ENCODE measurements at places on chromosomes 3 and 15. TPM values are rescaled to one million over a fixed set of nuclear protein-coding genes. Genes with fewer than 3 reads are reported as not detected.

GRCh38 chr3:189863031-189863430 lies 231.8 kb downstream of the TP63 start:
- H3K27ac ChIP-seq = no peak overlapping the region
- H3K4me3 ChIP-seq = no peak overlapping the region
- no peak for DNase-seq
- H3K27me3 ChIP-seq = no peaks in the 10 kb centered on the region
- H3K4me1 ChIP-seq = no peaks in the 10 kb centered on the region

GRCh38 chr3:108208831-108209230 lies 13.4 kb downstream of the IFT57 start:
- H3K36me3 ChIP-seq = no peaks in the 10 kb centered on the region
- no peaks in the 10 kb centered on the region for H3K4me1 ChIP-seq
- H3K4me3 ChIP-seq = no peak overlapping the region
- DNase-seq = no peak
- H3K27ac ChIP-seq = no peak overlapping the region

DNA sequence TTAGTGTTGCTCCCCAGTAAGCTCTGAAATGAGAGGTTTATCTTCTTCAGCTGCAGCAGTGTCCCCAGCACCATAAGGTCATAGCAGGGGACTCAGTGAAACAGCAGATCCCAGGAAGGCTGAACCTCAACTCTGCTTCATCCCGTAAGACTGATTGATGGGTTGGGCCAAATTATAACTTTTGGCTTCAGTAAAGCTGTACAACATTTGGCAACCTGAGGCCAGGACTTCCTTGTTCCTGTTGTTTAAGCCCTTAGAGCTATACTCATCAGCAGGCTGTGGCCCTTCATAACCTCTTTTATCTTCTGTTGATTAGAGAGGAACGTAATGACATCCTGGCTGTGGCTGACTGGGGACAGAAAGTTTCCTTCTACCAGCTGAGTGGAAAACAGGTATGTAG lies 29.0 kb downstream of the IFT122 start:
- no peaks in the 10 kb centered on the region for H3K36me3 ChIP-seq
- H3K4me3 ChIP-seq = no peak overlapping the region
- no peaks in the 10 kb centered on the region for H3K27me3 ChIP-seq
- no peak for DNase-seq

DNA sequence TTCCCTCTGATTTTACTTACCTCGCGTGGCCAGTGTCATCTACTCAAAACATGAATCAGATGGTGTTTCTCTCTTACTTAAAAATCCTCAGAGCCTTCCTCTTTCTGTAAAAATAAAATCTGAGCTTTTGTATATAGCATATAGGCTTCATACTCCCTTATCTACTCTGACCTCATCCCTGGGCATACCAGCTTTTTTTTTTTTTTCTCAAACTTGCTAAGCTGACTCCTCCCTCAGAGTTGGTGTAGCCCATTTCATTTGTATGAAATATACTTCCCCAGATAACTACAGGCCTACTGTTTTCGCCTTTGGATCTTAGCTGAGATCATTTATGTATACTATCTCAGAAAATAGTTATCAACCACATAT lies 648.9 kb upstream of the ALCAM start:
- no peak for DNase-seq
- no peak overlapping the region for H3K27ac ChIP-seq
- H3K4me1 ChIP-seq = no peaks in the 10 kb centered on the region
- no peaks in the 10 kb centered on the region for H3K27me3 ChIP-seq

DNA sequence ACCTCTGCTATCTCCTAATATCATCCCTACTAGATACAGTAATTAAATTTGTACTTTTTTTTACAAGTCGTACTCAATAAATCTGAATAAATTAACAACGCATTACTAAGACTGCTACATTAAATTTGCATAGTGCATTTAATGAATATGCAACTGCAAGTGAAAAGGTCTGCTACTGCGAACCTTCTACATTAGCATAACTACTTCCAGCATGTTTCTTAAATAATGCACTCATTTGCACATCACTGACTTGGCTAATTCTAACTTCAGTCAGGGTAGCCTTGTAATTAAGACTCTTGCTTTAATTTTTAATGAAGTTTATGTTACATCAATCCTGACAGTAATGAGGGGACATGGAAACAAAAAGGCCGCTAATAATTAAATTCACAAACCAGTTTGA lies 98.9 kb upstream of the FOXB1 start:
- H3K27me3 ChIP-seq = peaks cover 2% of the 10 kb centered on the region
- no peaks in the 10 kb centered on the region for H3K36me3 ChIP-seq
- no peaks in the 10 kb centered on the region for H3K4me1 ChIP-seq
- DNase-seq = no peak
- no peak overlapping the region for H3K27ac ChIP-seq

DNA sequence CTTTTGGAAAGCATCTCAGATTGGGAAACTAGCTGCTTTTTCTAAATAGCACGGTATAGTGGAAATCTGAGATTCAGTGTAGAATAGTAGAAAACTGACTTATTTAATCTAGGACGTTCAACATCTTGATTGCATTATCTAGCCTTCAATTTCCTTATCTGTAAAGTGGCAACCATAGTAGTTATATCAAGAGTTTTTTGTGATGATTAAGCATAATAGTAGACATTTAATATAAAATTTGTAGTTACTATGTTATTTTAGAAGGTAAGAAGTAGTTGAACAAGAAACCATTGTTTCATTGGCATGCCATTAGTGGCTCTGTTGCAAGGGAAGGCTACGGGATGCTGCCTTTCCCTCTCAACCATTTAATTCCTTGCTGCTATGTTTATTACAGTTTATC lies 367.3 kb downstream of the NAALADL2 start:
- no peak for DNase-seq
- no peaks in the 10 kb centered on the region for H3K36me3 ChIP-seq
- H3K4me1 ChIP-seq = no peaks in the 10 kb centered on the region
- no peak overlapping the region for H3K27ac ChIP-seq
- no peaks in the 10 kb centered on the region for H3K27me3 ChIP-seq

NPAP1 gene
- total RNA-seq = not detected

- H3K27ac ChIP-seq = no peak overlapping the region
- no peak overlapping the region for H3K4me3 ChIP-seq
- H3K4me1 ChIP-seq = no peaks in the 10 kb centered on the region
- no peak for DNase-seq
Observed at GRCh38 chr3:10106919-10107318, 1.1 kb downstream of the FANCD2OS start.

GRCh38 chr3:169269005-169269404 lies 394.5 kb downstream of the MECOM start:
- peak overlapping the region; percentile 77 for H3K27ac ChIP-seq
- peaks cover 31% of the 10 kb centered on the region for H3K4me1 ChIP-seq
- DNase-seq = no peak
- peak overlapping the region; percentile 17 for H3K4me3 ChIP-seq

CLK3 gene
- total RNA-seq = 54.5 TPM

GRCh38 chr3:122484985-122485384 lies 29.8 kb downstream of the KPNA1 start:
- no peaks in the 10 kb centered on the region for H3K27me3 ChIP-seq
- no peak for DNase-seq
- no peaks in the 10 kb centered on the region for H3K36me3 ChIP-seq
- no peaks in the 10 kb centered on the region for H3K4me1 ChIP-seq

- no peak overlapping the region for H3K4me3 ChIP-seq
- no peaks in the 10 kb centered on the region for H3K27me3 ChIP-seq
- no peak for DNase-seq
- H3K36me3 ChIP-seq = no peaks in the 10 kb centered on the region
Observed at GRCh38 chr3:42463093-42463492, 39.4 kb upstream of the VIPR1 start.

FMN1 gene
- total RNA-seq = 1.6 TPM

TRAIP gene
- total RNA-seq = 25.1 TPM

TRIM42 gene
- total RNA-seq = not detected

ACKR4 gene
- not detected for total RNA-seq

SLC38A3 gene
- 16.8 TPM for total RNA-seq

DNA sequence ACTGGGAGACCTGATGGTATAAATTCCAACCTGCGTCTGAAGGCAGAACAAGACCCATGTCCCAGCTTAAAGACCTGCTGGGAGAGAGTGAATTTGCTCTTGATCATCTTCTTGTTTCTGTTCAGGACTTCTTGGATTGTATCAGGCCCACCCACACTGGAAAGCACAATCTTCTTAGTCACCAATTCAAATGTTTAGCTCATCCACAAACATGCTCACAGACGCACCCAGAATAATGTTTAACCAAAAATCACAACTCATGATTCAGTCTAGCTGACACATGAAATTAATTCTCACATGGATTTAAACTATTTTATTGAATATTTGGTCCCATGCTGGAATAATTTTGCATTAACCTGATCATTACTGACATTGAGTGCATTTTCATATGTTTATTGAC lies 37.8 kb upstream of the GOLGA6L2 start:
- H3K27me3 ChIP-seq = no peaks in the 10 kb centered on the region
- H3K4me3 ChIP-seq = no peak overlapping the region
- H3K4me1 ChIP-seq = peaks cover 7% of the 10 kb centered on the region
- H3K27ac ChIP-seq = no peak overlapping the region

DNA sequence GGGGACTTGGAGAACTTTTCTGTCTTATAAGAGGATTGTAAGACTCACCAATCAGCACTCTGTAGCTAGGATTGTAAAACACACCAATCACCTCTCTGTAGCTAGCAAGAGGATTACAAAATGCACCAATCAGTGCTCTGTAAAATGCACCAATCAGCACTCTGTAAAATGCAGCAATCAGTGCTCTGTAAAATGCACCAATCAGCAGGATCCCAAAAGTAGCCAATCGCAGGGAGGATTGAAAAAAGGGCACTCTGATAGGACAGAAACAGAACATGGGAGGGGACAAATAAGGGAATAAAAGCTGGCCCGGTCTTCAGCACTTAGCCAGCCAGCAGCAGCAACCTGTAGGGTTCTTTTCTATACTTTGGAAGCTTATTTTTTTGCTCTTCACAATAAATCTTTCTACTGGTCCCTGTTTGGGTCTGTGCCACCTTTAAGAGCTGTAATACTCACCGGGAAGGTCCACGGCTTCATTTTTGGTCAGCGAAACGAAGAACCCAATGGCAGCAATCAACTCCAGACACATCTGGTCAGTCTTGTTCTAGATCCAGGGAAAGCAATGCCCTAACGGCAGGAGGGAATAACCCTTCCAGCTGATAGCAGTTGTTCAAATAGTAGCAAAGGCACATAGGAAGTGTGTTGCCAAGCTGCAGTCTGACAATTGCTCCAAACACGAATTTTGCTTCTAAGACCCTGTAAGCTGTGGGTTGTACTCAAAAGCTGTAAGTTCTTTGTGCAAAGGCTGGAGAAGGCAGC lies 135.6 kb downstream of the TJP1 start:
- H3K4me3 ChIP-seq = no peak overlapping the region
- no peaks in the 10 kb centered on the region for H3K27me3 ChIP-seq
- no peaks in the 10 kb centered on the region for H3K36me3 ChIP-seq
- H3K27ac ChIP-seq = no peak overlapping the region
- H3K4me1 ChIP-seq = no peaks in the 10 kb centered on the region

GOLGA8S gene
- not detected for total RNA-seq

DUOXA2 gene
- 1.6 TPM for total RNA-seq

- no peaks in the 10 kb centered on the region for H3K4me1 ChIP-seq
- H3K36me3 ChIP-seq = no peaks in the 10 kb centered on the region
- DNase-seq = no peak
Observed at GRCh38 chr3:52507359-52507758, 12.2 kb downstream of the STAB1 start.

- peaks cover 27% of the 10 kb centered on the region for H3K4me1 ChIP-seq
- H3K27ac ChIP-seq = no peak overlapping the region
- no peak overlapping the region for H3K4me3 ChIP-seq
- DNase-seq = no peak
Observed at GRCh38 chr15:40248006-40248783, 9.3 kb downstream of the PAK6 start.

DNA sequence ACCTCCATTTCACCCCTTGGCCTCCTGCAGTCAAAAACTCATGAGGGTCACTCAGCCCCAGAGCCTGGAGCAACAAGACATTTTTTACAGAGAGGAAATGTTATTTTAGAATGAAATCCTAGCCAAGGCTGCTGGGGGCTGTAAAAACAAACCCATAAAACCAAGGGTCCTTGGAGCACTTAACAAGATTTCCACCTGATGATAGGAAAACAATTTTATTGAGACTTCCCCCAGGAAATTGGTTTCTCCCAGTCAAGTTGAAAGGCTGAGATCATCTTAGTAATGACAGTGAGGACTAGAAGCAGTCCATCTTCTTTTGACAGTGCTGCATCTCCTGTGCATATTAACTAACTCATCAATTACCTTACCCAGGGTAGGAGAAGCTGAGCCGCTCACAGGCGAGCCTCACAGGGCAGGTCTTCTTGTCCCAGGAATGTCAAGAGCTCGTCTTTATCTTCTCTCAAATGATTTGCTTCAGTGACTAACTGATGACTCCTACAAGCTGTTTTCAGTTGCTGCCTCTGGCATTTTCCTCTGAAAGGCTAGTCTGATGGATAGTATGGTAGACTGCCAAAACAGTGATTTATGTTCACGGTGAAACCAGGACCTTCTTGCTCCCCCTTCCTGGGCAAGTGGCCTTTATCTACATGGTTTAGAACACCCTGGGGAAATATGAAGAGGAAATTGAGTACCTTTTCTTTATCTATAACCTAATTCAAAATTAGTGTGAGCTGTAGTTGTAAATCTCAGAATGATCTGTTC lies 34.6 kb upstream of the AEN start:
- H3K4me1 ChIP-seq = no peaks in the 10 kb centered on the region
- no peaks in the 10 kb centered on the region for H3K36me3 ChIP-seq
- no peak overlapping the region for H3K27ac ChIP-seq
- no peaks in the 10 kb centered on the region for H3K27me3 ChIP-seq
- no peak for DNase-seq
- H3K4me3 ChIP-seq = no peak overlapping the region

SCAP gene
- total RNA-seq = 104 TPM

DNA sequence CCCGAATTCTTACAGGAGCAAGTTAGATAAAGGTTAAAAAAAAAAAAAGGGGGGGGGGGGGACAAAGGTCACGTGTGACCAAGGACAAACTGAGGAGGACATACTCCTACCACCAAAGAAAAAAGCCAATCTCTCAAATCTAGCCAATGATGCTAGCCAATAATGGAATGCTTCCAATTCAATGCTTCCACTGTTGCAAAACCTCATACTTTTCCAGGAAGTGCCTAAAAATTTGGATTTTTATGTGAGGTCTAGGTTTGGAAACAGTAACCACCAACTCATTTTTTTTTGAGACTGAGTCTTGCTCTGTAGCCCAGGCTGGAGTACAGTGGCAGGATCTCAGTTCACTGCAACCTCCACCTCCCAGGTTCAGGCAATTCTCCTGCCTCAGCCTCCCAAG lies 11.4 kb downstream of the MSL2 start:
- H3K4me3 ChIP-seq = no peak overlapping the region
- no peak for DNase-seq
- H3K36me3 ChIP-seq = no peaks in the 10 kb centered on the region
- H3K4me1 ChIP-seq = peaks cover 18% of the 10 kb centered on the region
- H3K27ac ChIP-seq = no peak overlapping the region

- no peaks in the 10 kb centered on the region for H3K27me3 ChIP-seq
- no peaks in the 10 kb centered on the region for H3K36me3 ChIP-seq
Observed at GRCh38 chr3:96491868-96492267, 322.5 kb upstream of the EPHA6 start.

DNA sequence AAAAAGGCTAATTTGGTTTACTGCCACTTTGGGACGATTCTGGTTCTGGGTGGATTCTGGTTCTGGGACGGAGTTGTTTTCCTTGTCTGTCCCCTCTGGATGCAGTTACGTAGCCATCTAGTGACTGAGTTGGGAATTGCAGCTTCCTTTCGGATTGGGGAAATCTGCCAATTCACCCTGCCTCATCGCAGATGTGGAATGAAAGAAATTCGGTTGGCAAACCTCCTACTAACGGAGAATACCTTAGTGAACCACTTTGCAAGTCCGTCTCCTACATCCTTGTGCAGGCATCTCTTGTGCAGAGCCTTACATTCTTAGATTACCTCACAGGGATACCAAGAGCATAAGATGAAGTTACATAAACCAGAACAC lies 31.5 kb upstream of the AP4E1 start:
- H3K36me3 ChIP-seq = no peaks in the 10 kb centered on the region
- peak overlapping the region; percentile 77 for H3K27ac ChIP-seq
- no peaks in the 10 kb centered on the region for H3K27me3 ChIP-seq
- peaks cover 46% of the 10 kb centered on the region for H3K4me1 ChIP-seq

Measured in Caco-2 (cell line).